ENCODE measurements at places on chromosomes 1 and 21.
A peak's percentile ranks its signal among the peaks of the same experiment; 100 is the strongest.

GRCh38 chr1:16677552-16678431, 11.0 kb upstream of the RNU1-3 start:
- DNase-seq, result peak; percentile 43

DNA sequence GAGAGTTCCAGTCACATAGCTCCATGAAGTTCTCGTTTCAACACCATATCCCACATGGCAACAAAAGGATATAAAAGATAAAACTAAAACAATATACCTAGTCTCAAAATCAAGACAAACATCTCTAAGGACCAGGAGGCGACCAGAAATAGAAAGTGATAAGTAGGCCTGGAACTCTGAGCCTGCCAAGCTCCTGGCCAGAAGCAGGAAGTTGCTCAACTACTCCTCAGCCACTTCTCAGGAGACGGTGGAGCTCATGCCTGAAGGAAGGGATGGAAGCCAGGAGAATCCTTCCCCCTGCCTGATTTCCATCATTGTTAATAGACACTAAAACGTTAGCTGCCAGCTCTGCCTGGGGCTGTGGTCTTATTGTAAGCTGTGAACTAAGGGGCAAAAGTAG, 94.7 kb downstream of the DISP1 start:
- no peak for DNase-seq

- DNase-seq, result no peak
Measured at GRCh38 chr21:34536820-34537219, 24.8 kb upstream of the KCNE1 start.

GRCh38 chr1:2233997-2234761, 6.1 kb downstream of the SKI start:
- peak; percentile 96 for DNase-seq

DNA sequence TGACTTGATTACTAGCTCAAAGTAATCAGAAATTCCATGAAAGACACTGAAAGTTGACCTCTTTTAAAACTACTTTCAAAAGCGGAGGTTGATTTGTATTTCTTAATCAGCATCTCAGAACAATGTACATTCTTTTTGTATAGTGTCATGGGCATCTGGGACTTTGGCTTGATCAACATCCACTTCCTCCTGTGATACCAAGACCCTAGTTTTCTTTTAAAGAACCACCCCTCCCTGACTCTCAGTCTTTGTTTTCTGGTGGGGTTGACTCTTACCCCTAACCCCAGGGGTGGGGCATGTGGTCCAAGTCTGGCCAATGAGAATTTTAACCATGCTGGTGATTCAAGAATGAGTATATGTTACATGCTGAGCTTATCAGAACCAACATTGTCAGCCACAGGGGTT, 21.7 kb upstream of the IRF2BP2 start:
- DNase-seq, result no peak

DNA sequence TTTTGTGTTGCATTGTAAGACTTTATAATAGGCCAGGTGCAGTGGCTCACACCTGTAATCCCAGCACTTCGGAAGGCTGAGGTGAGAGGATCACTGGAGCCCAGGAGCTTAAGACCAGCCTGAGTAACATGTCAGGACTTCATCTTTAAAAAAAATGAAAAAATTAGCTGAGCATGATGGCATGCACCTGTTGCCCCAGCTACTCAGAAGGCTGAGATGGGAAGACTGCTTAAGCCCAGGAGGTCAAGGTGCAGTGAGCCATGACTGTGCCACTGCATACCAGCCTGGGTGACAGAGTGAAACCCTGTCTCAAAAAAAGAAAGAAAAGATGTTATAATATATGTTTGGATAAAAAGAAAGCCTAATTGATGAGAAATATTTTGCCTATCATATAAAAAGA, 34.9 kb downstream of the HMCN1 start:
- no peak for DNase-seq

DNA sequence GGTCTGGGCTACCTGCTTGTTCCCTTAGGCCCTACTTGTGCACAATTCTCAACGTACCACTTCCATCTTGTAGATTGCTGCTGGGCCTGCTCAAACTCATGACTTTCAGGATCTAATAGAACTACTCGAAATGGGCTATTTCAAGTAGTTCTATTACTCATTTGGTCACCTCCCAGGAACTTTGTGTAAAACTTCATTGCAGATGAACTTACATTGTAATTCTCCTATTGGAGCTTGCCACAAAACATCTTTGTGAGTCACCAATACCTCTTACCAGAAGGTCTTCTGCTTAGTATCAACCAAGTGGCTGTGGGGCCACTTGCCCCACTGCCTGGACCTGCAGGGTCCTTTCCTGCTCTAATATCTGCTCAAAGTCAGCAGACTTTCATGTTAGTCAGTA, 10.7 kb upstream of the MYOCOS start:
- DNase-seq, result no peak

- no peak for DNase-seq
Measured at GRCh38 chr1:113904293-113904673, 316 bp downstream of the AP4B1 start.

DNA sequence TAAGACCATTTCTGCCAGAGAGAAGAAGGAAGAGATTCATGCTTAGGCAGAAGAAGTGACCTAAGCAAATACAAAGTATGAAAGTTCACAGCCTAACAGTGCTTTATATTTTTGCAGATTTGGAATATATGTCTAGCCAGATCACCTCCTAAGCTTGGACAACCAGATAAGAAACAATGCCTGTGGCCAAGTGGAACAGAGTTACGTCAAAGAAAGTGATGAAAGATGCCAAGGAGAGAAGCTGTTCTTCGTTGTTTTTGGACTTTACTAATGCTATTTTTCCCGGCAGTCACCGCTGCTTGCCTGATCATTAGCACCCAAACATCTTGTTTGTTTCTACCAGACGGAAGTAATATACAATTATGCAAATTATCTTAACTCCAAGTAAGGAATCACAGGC, 489.2 kb upstream of the C1orf87 start:
- DNase-seq, result no peak

GRCh38 chr1:32266921-32267591, 16.0 kb downstream of the LCK start:
- DNase-seq, result no peak

GRCh38 chr1:29235955-29236711, at the start of gene PTPRU:
PTPRU (plus strand) TSS chr1:29236522; CDS start chr1:29236645, 123 bp downstream.
- DNase-seq, result peak; percentile 82

DNA sequence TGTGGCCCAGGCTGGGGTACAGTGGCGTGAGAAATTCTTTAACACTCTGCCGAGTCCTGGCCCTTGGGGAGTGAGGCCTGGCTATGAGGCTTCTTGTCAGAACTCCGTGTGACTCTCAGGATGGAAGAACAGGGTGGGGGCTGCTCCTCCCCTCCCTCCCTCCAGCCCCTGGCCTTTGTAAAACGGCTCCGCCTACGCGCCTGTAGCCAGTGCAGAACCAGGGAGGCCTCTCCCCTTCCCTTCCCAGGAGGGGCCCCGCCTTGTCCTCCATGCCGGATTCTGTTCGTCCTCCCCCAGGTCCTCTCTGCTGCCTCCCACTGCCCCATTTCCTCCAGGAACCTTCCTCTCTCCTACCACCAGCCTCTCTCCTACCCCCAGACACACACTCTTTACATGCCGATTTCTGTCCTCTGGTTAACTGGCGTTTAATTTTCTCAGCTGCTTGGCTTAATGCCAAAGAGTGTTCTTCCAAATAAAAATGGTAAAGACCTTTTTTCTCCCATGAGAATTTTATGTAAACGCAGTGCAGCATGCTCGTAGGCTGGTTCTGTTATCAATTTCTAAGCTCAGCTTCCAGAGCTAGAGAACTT, 21.0 kb downstream of the PDE9A start:
- peak; percentile 86 for DNase-seq

GRCh38 chr1:43058545-43059360, 100.1 kb upstream of the SLC2A1 start:
- DNase-seq, result peak; percentile 85

GRCh38 chr1:7752512-7753417, 18.3 kb upstream of the VAMP3 start:
- no peak for DNase-seq

GRCh38 chr1:202367271-202367670, 18.8 kb downstream of the PPP1R12B start:
- DNase-seq, result no peak

DNA sequence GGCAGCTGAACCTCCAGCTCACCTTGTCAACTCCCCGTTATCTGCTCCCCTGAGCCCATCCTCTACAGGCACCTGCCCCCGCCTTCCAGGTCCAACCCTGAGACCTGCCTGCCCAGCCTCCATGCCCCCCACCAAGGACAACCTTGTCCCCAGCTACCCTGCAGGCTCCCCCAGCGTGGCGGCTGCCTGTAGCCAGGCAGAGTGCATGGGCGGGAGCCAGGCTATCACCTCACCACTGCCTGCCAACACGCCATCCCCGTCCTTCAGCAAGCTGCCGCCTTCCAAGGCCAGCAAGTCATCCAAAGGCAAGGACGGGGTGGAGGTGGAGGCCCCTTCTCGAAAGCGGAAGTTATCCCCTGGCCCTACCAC, 3.0 kb upstream of the CYB561D1 start:
- no peak for DNase-seq

- no peak for DNase-seq
Measured at GRCh38 chr21:36347962-36348328, 27.9 kb downstream of the MORC3 start.

DNA sequence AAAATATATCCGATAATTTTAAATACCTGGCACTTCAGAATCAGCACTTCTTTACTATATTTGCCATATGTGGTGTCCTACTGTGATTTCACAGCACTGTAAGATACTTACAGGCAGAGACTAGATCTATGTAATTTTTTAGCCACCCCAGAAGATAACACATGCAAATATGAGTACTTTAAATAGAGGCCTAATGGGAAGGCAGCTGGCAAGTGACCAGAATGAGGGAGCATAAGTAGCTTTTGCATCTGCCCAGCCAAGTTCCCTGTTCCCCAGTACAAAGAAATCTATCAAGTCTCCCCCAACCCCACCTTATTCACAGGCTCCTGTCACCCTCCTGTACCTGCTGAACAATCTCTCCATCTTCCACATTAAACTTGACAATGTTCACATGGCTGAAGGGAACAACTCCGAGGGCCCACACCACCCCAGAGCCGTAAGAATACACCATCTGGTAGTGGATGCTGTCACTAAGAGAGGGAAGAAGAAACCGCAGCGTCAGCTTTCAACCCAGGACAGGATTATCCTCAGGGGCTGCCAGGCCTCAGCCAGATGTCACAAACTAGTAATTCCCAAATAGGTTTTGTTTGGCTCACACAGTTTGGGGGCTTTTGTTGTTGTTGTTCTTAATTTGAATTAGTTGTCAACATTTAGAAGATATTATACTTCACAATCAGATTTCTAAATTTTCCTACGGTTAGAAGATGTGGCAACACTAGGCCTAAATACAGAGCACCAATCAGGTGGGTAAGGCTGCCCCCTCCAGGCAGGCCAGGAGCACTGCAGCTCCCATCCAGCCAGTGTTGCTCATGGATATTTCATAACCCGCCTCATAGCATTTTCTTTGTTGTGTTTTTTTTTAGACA, 10.4 kb downstream of the EMC1 start:
- peak; percentile 33 for DNase-seq

DNA sequence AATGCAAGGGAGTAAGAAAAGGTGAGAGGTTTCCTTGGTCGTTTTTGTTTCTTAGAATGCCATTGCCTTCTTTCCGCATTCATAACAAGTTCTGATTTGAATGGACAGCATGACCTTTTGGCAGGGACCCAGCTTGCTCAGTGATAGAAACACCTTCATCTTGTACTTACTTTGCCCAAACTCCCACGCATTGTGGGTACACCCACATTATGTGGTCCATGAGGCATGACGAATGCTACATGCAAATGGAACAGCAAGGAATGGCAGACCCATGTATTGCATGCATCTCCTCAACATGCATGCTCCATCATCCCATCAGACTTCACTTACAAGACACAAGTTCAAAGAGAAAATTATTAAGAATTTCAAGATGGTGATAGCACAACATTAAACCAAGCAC, 102.8 kb downstream of the CDC7 start:
- DNase-seq, result peak; percentile 77

DNA sequence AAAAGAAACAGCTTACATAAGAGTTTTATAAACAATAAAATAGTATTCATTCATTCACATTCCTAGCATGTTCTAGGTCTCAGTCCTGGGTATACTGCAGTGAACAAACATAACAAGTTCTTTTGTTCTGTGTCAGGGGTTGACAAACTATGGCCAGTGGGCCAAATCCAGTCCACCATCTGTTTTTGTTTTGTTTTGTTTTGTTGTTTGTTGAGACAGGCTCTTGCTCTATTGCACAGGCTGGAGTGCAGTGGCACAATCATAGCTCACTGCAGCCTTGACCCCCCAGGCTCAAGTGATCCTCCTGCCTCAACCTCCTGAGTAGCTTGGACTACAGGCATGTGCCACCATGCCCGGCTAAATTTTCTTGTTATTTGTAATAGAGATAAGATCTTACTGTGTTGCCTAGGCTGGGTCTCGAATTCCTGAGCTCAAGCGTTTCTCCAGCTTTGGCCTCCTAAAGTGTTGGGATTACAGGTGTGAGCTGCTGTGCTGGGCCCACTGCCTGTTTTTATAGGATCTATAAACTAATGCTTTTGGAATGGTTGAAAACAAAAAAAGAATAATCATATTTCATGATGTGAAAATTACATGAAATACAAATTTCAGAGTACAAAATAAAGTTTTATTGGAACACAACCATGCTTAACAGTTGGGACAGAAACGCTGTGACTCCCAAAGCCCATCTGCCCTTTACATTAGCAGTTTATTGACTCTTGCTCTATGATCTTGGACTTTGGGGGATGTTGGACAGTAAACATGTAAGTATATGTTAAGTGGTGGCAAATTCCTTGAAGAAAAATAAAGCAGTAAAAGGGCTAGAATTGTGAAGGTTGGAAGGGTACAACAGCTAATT, 17.9 kb downstream of the CAPZA1 start:
- no peak for DNase-seq

DNA sequence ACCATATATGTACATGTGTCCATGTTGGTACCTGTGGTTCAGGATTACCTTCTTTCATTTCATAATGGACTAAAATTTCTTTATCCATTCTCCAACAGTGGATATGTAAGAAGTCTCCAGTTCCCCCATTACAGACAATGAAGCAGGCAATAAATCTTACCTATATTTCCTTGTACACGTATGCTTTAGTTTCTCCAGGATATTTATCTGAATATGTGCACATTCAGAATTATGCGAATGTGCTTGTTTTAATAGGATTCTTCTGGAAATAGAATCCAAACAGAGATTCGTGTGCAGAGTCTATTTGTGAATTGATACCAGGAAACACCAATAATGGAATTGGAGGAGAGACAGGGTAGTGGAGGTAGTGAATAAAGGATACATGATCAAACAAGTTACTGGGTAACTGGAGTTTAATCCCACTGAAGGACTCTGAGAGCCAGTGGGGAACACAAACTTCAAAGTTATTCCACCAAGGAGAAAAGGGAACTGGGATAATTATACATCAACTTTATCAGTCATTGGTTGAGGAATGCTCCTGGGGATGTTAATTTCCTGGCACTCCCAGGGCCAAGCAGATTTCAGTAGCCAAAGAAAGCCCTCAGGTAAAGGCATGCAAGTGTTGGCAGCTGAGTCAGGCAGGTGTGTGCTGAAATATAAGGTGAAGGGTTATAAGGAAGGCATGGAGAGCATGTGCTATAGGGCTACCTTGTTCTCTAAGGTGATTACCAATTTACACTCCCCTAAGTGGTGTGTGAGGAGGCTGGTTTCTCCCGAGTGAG, 374.9 kb upstream of the PBX1 start:
- no peak for DNase-seq
